GM03348 (cell line): ENCODE measurements at places on chromosomes 2 and 18.

DNA sequence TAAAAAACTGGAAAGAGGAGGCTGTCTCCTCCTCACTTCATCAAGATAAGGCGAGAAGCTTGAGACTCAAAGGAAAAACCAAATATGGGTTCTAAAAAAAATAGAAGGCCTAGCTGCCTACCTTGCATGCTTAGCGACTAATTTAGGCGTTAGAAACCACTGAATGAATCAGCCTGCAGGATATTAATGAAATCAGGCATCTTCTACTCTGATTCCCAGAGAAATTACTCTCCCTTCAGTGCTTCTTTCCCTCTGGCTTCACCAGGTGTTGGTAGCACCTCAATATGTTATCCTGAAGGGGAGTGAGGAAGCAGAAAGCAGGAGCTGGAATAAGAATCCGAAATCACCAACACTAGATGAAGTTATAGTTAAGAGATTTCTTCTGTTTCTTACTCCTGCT, 749.8 kb upstream of the NRXN1 start:
- DNase-seq = no peak

- DNase-seq = peak; percentile 52
These were observed 35.4 kb upstream of the COL6A3 start for GRCh38 chr2:237449193-237449881.

DNA sequence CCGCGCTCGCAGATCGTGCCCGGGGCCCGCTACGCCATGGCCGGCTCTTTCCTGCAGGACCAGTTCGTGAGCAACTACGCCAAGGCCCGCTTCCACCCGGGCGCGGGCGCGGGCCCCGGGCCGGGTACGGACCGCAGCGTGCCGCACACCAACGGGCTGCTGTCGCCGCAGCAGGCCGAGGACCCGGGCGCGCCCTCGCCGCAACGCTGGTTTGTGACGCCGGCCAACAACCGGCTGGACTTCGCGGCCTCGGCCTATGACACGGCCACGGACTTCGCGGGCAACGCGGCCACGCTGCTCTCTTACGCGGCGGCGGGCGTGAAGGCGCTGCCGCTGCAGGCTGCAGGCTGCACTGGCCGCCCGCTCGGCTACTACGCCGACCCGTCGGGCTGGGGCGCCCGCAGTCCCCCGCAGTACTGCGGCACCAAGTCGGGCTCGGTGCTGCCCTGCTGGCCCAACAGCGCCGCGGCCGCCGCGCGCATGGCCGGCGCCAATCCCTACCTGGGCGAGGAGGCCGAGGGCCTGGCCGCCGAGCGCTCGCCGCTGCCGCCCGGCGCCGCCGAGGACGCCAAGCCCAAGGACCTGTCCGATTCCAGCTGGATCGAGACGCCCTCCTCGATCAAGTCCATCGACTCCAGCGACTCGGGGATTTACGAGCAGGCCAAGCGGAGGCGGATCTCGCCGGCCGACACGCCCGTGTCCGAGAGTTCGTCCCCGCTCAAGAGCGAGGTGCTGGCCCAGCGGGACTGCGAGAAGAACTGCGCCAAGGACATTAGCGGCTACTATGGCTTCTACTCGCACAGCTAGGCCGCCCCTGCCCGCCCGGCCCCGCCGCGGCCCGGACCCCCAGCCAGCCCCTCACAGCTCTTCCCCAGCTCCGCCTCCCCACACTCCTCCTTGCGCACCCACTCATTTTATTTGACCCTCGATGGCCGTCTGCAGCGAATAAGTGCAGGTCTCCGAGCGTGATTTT, 7.6 kb downstream of the TBR1 start:
- DNase-seq = peak; percentile 35

- DNase-seq = peak; percentile 45
These were observed 32.0 kb upstream of the INHBB start for GRCh38 chr2:120313695-120314615.

DNA sequence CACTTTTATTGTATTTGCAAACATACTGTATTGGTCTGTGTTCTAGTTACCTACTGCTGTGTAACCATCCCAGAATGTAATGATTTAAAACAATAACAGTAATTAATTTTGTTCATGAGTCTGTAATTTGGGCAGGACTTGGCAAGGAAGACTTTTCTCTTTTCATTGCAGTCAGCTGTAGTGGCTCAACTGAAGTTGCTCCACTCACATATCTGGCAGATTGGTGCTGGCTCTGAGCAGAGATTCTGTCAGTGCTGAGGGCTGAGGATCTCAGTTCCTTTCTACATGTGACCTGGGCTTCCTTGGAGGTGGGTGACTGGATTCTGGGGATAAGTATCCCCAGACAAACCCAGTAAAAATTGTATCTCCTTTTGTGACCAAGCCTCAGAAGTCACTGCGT, 26.6 kb downstream of the PTPN4 start:
- no peak for DNase-seq

DNA sequence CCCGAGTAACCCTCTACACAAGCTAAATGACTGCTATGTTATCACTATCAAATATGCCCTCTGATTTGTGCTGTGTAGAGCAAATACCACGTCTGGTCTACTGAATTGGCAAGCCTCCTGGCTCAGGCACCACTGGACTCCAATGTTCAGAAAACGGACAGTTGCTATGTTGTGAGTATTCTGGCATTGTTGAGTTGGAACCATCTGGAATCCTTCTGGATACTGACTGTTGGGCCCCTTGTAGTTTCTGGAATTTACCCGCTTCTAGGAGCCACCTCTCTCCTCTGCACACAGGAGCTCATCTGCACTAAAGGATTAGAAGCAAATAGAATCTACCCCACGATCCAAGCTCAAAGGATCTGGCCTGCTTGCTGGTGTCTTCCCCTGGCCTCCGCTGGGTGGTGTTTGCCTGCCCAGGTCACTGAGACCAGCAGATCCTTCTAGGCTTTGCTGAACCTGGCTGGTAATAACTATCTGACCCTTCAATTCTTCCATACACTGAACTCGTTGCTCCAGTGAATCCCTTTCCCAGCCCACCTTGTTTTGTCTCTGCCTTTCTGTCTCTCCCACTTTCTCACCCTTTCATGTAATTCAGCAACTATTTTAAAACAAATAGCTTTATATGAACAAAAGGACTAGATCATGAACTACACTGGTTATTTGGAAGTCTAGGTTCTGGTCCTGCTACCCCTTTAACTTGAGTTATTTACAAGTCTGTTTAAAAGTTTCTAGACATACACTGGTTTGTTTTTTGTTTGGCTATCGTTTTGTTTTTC, 2.1 kb upstream of the HAAO start:
- DNase-seq = peak; percentile 46

- DNase-seq = no peak
These were observed 143.1 kb downstream of the GRB14 start for GRCh38 chr2:164478205-164478604.

DNA sequence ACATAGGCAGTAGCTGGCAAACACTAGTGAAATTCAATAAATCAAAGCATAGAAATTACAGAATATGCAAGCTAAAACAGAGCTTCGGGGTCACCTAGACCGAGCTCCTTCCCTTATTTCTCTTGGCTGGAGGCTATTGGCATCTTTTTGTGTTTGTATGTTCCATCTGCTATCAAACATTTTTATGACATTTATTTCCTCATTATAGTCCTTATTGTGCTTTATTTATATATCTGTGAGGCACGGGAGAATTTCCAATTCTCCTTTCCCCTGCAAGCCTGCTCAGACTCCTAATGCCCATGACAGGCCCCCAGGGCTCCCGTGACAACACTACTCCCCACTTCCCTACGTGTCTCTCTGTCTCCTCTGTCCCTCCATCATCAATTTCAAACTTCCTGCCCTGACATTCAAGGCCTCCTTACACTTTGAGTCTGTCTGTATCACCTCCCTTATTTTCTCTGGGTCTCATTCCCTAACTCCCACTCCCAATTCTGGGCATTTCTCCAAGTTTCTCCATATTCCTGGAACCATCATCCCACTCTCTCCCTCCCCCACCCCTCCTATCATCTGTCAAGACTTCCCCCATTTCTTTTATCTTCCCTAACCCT, 316.9 kb downstream of the OSR1 start:
- DNase-seq = no peak

DNA sequence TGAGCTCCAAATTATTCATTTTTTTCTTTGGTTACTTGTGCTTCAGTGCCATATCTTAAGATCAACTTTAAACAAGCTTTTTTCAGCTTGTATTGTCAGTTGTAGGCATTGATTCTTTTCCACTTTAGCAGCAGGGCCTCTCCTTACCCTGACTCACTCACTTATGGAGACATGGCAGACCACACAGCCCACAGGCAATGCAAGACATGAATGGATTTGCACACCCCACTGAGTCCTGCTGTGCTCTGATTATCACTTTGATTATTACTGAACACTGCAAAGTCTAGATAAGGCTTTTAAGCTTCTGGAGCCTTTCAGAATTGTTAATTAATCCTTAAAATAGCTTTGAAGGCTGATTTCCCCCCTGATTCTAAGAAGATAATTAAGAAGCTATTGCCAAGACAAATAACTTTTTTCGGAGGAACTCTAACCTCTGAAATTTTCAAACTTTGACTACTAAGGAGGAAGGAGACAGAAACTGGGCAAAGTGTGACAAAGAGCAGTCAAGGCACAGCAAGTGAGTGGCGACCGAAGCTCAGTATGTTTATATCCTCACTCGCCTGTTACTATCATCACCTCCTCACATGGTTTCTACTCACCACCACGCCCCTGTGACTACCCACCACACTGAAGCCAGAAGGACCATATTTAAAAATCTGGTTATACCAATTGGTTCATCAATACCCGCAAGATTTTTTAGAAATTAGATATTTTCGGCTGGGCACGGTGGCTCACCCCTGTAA, 43.3 kb downstream of the CACNB4 start:
- DNase-seq = peak; percentile 39

DNA sequence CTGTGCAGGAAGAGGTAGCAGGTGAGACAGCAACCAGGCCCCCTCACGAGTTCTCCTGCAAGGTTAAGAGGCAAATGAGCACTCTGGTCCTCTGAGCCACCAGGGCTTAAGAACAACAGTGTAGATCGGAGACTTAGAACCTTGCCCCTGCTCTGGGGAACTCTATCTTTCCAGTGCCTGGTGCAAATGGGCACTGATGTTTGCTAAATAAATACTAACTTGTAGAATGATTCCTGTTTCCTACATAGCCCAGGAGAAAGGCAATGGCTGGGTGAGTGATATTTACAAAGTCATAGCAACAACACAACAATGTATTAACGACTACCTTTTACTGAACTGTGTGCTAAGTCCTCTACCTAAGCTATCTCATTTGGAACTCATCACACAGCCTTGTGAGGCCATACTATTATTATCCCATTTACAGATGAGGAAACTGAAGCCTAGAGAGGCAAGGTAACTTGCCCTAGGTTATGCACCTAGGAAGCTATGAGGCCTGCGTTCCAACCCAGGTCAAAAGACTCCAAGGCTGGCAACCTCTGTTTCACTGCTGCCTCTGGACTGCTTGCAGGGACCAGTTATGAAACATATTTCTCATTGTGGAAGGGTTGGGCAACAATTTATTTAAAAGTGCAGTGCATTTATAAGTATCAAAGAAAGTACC, 4.3 kb downstream of the ATP8B1 start:
- DNase-seq = no peak

GRCh38 chr2:158729873-158730620, 65.1 kb upstream of the DAPL1 start:
- no peak for DNase-seq

DNA sequence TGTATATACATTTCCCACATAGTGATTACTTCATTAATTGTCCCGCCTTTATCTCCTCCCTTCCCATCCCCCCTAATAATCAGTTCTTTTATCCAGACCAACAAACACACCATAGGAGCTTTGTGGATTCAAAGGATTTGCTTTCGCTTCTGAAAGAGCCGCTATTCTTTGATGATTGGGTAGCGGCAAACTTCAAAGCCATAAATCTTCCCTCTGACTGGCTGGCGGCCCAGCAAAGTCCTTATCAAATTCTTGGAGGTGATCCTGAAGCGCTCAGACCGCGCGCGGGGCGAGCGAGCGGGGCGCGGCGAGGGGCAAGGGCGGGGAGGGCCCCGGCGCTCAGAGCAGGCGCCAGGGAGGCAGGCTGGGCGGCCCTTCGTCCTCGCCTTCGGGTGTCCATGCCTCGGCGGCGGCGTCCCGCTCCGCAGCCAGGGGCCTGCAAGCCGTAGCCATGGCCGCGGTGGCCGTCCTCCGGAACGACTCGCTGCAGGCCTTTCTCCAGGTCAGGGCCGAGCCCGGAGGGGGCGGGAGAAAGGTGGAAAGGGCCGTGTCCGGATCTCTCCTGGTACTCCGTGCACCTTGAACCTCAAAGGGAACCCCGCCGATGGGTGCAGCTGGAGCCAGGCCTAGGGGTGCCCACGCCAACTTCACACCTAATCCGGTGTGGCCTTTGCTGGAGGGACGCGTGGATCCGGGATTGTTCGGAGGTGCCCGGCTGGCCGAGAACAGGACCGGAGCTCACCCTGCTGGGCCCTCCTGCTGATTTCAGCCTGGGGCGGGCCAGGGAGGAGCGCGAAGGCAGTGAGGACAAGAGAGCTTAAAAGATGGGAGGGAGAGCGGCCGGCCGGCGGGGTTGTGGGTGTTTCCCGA, at the start of gene SP5:
TSS of gene SP5 (plus strand) at position 276 of the 870 bp plus-strand sequence. CDS start at position 452, 176 bp downstream.
- peak; percentile 63 for DNase-seq

GRCh38 chr2:12064153-12064552, 317.7 kb downstream of the LPIN1 start:
- no peak for DNase-seq

DNA sequence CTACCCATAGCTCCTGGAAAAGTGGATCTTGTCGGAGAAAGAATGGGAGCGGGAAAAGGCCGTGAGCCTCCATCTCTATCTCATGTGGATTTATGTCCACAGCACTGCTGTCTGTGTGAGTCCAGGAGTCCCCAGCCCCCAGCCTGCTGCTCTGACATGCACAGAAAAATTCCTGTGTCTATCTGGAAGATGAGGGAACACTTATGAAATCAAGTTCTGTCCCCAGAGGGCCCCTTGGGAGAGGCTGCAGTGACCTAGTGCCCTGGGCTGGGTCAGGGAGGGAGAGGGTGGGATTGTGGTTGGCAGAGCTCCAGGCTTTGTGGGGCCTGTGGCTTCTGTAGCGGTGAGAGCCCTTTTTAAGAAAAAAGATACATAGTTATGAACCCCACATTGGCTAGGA, 37.6 kb downstream of the HJURP start:
- no peak for DNase-seq

- DNase-seq = no peak
These were observed 89.6 kb downstream of the ACAA2 start for GRCh38 chr18:49723648-49724180.
